ENCODE measurements at places on chromosomes 6 and 20.
A peak's percentile ranks its signal among the peaks of the same experiment; 100 is the strongest.

GRCh38 chr6:121956782-121957181, 442.7 kb upstream of the HSF2 start:
- DNase-seq: no peak

- no peak for DNase-seq
These were observed 110.6 kb downstream of the UBE3D start for GRCh38 chr6:82954937-82955577.

- DNase-seq: no peak
These were observed 10.0 kb upstream of the BLOC1S5 start for GRCh38 chr6:8074213-8074612.

GRCh38 chr20:9368893-9369292, 145.5 kb upstream of the LAMP5 start:
- no peak for DNase-seq

- DNase-seq: no peak
These were observed 2.1 kb downstream of the SOBP start for GRCh38 chr6:107491760-107492660.

DNA sequence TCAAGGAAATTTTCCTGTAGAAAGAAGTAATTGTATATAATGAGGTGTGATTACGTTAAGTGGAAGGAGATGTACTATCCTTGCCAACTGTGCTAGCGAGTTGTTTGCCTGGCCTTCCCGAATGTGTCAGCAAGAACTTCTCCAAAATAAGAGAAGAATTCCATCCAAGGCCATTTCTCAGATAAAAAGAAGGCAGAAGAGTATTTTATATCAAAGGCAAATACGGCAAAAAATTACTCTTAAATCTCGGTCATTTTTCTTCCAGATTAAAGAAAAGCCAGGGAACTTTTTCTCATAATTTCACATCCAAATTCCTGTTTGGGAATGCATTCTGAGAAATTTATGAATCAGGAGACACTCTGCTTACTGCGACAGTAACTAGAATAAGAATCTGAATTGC, 290.6 kb downstream of the CBLN4 start:
- DNase-seq: no peak

- DNase-seq: no peak
These were observed 13.6 kb upstream of the CALHM6 start for GRCh38 chr6:116447496-116448011.

- DNase-seq: no peak
These were observed 88.3 kb upstream of the NT5E start for GRCh38 chr6:85361643-85362014.

DNA sequence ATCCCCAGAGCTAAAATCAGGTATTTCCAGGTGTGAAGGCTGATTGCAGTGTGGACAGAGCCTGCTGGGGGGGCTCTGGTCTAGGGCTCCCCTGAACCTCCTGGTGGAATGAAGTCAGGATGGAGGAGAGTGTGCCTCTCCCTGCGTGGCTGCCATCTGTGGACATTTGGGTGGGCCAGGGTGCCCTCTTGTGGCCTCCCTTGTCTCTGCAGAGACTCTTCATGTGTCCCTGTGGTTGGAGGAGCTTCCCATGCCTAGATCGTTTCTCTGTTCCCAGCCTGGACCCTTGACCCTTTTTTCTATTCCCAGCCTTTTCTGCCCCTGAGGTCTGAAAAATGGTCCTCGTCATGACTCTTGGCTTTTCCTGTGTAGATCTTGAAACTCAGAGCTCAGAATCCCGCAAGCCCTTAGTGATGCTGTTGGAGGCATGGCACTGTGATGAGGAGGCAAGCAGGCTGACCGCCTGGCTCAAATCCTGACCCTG, 9.9 kb upstream of the PSMF1 start:
- DNase-seq: peak; percentile 22

DNA sequence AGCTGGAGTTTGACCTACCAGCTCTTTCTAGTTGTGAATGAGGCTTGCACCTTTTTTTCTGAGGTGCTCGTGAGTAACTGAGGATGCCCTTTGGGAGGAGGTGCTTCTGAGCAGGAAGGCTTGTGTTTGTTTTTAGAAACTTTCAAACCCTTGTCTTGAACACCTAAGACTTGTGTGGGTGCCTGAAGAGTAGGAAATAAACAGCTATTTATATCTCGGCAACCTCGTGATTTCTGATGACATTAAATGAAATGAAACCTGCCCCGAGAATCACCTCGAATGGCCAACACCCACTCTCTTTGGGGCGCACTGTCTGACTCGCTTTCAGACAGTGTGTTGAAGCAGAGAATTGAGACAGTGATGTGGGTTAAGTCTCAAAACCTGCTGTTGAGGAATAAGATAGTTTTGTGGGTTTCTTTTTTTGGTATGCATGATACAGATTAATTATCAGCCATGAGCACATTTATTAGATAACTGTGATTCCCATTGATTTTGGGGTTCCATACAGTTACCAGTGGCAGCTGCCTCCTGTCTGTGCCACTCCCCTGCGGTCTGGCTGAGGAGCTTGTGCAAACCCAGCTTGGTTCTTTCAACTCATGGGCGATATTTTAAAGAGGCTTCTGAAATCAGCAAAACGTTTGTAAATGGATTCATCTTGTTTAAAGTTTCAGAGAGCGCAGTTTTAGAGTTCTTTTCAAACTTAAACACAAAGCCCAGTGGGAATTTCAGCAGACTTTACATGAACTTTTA, 8.4 kb downstream of the IRF4 start:
- no peak for DNase-seq

DNA sequence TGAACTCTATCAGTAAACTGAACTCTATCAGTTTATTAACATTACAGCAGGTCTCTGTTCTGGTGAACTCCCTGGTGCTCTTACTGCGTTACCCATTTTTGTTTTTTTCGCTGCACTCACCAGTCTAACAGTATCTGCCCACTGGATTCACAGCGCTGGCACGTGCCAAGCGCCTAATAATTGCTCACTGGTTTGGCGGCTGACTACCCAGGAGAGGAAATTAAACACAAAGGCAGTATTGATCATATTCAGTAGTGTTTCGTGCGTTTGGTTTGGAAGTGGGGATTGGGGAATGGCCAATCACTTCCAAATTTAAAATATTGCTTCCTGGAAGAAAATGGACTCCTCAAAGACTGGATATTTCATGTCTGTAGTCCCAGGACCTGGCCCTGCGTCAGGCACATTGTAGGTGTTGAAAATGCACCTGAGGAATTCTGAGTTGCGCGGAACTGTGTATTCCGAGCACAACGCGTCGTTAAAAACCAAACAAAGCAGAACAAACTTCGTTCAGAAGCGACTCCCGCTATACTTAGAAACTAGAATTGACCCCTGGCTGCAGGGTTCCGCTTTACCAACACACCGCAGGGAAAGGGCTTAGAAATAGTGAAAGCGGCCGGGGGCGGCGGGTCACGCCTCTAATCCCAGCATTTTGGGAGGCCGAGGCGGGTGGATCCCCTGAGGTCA, 1.1 kb upstream of the RPS12 start:
- DNase-seq: no peak

DNA sequence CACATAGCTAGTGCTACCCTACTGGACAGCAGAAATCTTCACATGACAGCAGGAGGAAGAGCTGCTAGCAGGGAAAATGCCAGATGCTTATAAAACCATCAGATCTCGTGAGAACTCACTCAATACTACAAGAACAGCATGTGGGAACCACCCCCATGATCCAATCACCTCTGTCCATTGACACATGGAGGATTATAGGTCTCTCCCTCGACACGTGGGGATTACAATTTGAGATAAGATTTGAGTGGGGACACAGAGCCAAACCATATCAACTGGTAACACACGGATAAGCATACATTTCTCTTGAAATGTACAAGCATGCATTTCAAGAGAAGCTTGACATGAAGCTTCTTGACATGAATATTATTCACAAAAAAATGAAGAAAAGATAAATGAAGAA, 64.1 kb downstream of the MMS22L start:
- no peak for DNase-seq

DNA sequence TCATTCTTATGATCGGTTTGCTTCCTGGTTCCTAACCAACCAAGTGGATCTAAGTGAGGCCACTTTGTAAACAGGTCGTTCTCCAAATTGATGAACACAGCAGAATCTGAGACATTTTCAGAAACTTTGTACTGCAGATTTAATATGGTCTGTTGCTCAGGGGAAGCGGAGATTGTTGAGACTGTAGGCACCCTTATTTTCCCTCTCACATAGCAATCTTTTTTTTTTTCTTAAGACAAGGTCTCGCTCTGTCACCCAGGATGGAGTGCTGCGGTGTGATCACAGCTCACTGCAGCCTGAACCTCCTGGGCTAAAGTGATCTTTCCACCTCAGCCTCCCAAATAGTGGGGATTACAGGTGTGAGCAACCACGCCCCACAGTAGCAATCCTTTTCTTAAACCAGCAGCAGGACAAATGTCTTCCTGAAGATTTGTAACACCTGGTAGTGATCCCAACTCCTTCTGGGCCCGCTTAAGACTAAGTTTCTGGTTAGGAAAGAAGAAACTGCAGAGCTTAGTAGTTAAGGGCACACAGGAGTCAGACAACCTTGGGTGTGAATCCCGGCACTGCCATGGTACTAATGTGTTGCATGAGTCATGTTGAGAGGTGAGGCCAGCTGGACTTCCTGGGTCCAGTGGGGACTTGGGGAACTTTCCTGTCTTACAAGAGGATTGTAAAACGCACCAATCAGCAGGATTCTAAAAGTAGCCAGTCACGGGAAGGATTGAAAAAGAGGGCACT, 48.4 kb upstream of the EZR start:
- DNase-seq: no peak

DNA sequence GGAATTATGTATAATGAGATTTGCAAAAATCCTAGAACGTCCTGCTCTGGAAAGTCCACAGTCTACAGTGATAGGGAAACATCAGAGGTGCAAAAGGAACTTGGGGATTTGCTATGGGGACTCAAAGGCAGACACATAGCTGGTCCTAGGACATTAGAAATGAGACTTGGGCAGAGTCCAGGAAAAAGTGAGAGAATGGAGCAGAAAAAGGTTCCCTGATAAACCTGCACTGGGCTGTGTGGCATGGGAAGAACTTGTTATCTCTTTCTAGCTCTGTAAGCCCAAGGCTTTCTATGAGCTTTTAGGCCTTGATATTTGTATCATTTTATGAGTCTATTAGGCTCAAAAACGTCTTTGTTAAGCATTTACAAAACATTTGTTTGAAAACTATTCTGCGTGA, 15.2 kb downstream of the PRND start:
- DNase-seq: no peak

GRCh38 chr6:7624796-7625710, 35.1 kb downstream of the SNRNP48 start:
- no peak for DNase-seq

DNA sequence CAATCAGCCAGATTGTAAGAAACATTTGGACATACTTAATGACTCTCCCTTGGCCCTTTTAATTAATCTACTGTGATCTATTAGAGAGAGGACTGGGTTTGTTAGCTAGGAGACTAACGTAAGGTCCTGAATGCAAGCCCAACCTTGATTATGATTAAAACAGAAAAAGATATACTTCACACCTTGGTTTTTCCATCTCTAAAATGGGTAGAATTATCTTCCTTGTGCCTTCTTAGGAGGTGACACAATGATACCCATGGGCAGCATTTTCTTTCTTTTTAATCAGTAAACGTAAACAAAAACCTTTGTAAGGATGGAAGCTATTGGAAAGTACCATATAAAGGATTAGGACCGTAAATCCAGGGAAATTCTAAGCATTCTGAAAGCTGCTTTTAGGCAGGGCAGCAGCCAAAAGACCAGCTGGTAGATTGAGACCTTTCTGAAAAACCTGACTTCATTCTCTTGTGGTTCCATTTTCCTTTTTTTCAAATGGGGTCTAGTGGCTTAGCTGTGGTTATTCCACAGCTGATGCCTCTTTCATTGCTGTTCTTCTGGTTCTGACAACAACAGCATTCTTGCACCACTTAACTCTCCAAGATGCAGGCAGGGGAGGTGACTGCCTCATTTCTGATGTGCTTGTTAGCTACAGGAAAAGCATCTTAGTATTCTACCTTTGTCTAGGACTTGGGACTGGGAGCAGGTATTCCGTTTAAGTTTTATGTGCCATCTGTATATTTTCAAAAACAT, 27.4 kb downstream of the RREB1 start:
- DNase-seq: no peak

Measured in effector CD8-positive, alpha-beta T cell (primary cell).